NCI-H1105 treated with DMSO at 0.1 percent for 48 hours (cell line): ENCODE measurements at places on chromosomes 7 and 10.

GRCh38 chr7:149772956-149773434 is 393 bp downstream of the ZNF467 start:
- peak; percentile 26 for DNase-seq

GRCh38 chr7:31027161-31027965 is 24.7 kb upstream of the ADCYAP1R1 start:
- DNase-seq: no peak

GRCh38 chr10:27998178-27998953 is 513 bp downstream of the ODAD2 start:
- peak; percentile 52 for DNase-seq

GRCh38 chr10:31034098-31034909 is 2.6 kb upstream of the ZNF438 start:
- no peak for DNase-seq

- no peak for DNase-seq
These were observed 62.8 kb upstream of the GJD4 start for GRCh38 chr10:35542303-35542702.

DNA sequence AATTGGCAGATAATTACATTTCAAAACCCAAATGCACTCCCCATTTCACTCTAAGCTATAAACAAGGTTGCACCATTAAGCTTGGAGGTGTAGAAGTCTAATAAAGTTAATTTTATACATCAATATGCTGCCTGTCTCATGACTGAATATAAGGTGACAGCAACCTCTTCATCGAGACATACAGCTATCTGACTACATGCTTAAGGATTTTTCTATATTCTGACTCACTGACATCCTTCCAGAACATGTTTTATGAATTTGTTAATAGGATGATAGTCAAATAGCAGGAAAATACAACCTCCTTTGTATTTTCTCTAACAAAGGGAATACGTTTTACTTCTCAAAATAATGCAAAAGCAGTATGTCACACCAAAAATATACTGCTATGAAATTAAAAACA is 76.6 kb downstream of the NRBF2 start:
- no peak for DNase-seq

GRCh38 chr7:80403686-80404241 is 108.1 kb downstream of the GNAT3 start:
- DNase-seq: no peak

DNA sequence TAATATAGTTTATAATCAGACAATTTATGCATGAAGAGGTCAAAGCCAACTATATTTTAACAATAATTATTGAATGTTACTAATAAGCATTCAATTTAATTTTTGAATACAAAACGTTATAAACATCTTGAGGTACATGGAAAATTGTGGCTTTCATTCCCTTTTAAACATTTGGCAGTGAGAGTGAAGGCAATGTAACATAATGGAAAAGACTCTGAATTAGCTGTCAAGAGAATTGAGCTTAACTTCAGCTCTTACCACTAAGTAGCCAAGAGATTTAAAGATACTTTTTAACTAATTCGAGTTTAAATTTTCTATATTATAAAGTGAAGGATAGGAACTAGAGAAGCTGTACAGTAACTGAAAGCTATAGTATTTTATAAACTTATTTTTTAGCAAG is 98.6 kb downstream of the SEMA3A start:
- DNase-seq: no peak

- DNase-seq: no peak
These were observed 305.1 kb downstream of the GRID1 start for GRCh38 chr10:86061278-86062197.

GRCh38 chr10:37734971-37735370 is 122.4 kb downstream of the ZNF248 start:
- no peak for DNase-seq

GRCh38 chr10:6721480-6721879 is 141.4 kb upstream of the PRKCQ start:
- no peak for DNase-seq

DNA sequence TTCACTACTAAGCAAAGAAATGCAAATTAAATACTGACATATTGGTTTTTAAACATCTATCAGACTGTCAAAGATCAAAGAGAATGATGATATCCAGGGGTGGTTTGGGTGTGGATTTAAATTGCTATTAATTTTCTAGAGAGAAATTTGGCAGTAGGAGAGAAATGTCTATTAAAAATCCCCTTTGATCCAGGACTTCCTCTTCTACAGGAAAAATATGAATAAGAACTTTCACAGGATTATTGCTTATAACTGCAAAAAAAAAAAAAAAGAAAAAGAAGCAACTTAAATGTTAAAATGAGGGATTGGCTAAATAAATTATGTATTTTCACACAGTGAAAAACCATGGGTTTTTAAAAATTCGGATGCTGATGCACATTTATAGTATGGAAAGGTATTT is 21.0 kb downstream of the CFAP58 start:
- no peak for DNase-seq

- no peak for DNase-seq
These were observed 62.6 kb downstream of the GLI3 start for GRCh38 chr7:42174391-42174912.

GRCh38 chr10:12350167-12350872 is 973 bp downstream of the CAMK1D start:
- DNase-seq: peak; percentile 7

GRCh38 chr10:18797286-18797685 is 138.1 kb downstream of the ARL5B start:
- no peak for DNase-seq

DNA sequence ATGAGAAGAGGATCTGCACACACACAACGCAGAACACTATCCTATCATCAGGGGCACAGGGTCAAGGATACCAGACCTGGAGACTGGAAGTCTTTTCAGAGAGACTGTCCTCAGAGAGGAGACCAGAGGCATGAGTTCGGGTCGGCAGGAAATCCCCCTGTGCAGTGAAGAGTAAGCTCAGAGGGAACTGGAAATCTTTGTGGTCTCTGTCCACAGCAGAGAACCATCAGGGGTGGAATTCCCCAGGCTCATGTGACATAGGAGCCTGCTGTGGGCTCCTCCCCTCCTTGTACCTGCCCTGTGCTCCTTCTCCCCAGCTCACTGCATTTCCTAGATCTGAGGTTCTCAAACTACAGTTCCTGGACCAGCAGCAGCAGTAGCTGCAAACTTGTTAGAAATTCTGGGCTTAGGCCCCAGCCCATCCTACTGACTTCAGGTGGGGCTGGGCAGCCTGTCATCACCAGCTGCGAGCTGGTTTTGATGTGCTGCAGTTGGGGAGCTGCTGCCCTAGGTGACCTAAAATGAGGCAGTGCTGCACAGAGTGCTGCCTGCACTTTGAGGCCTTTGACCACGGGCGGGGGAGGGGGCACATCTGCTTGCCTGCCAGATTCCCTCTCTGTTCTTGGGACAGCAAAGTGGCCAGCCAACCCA is 2.4 kb downstream of the ZMIZ2 start:
- DNase-seq: no peak

- peak; percentile 25 for DNase-seq
These were observed 39.0 kb downstream of the SEM1 start for GRCh38 chr7:96670338-96671289.

DNA sequence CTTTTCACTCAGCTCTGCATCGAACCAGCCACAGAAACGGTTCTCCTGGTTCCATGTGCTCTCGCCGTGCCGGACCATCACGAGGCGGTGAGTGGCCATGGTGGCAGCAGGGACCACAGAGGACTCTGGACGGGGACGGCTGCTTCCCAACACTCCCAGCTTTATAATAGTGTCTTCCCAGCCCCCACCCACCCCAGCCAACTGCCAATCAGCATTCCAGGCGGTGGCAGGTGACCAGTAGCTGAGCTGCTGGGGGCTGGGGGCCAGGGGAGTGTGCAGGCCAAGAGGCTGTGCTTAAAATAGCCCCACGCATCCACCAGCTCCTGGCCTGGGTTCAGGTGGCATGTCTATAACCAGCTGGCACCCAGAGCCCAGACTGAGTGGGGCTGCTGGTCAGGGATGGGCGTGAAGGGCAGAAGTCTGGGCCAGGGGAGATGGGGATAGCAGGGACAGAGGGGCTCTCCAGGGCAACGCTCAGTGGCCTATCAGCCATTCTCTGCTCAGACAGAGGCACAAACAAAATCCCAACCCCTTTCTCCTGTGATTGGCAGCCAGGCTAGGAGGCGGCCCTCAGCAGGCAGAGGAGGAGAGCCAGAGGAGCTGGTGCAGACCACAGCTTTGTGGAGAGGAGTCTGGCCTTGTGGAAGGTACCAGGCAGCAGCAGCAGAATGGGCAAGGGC is at the start of gene PGAM2:
Gene PGAM2, minus strand, starts transcription at position 137 of the 680 bp plus-strand sequence. Its CDS starts 38 bp downstream, at position 99.
- peak; percentile 72 for DNase-seq

- peak; percentile 25 for DNase-seq
These were observed 590.2 kb downstream of the MAGI2 start for GRCh38 chr7:78863281-78863680.

GRCh38 chr7:106367018-106367420 is 82.2 kb upstream of the NAMPT start:
- DNase-seq: no peak

GRCh38 chr10:117480097-117480496 is 62.4 kb upstream of the EMX2 start:
- no peak for DNase-seq

- DNase-seq: peak; percentile 68
These were observed 178.2 kb downstream of the COBL start for GRCh38 chr7:51138123-51139085.

GRCh38 chr7:104442481-104442880 is 114.1 kb downstream of the LHFPL3 start:
- DNase-seq: no peak

DNA sequence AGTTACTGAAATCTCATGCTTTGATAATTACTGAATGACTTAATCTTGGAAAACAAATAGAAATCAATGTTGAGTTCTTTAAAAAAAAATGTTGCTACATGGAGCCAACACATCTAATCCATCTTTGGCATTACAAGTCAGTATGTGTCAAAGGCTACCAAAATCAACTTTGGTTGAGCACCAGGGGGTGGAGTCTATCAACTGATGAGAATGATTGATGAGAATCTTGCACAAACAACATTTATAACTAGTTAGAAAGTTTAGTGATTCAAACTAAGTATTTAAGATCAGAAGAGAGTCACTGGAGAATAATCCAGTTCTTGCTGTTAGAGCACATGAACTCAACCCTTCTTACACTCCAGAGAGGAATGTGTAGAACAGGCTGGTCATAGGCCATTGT is 70.5 kb upstream of the LRRC17 start:
- DNase-seq: no peak

DNA sequence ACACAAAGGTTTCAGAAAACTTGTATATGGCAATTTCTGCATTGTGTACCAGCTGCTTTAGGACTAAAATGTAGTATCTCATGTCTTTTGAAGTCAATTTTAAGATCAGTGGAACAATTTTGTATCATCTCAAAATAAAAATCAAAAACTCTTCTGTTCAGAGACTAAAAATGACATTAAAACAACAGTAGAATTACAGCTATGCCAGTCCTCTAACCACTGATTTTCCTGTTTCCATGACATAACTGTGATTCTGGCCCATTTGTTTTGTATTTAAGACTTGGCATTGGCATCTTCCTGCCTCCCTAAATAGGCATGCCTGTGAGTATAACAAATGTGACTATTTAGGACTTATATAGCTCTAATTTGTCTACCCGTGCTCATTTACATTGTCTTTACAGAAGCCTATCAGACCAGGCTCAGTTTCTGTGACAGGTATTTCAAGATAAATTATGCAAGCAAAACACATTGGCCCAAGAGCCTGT is 29.1 kb upstream of the VPS41 start:
- no peak for DNase-seq

DNA sequence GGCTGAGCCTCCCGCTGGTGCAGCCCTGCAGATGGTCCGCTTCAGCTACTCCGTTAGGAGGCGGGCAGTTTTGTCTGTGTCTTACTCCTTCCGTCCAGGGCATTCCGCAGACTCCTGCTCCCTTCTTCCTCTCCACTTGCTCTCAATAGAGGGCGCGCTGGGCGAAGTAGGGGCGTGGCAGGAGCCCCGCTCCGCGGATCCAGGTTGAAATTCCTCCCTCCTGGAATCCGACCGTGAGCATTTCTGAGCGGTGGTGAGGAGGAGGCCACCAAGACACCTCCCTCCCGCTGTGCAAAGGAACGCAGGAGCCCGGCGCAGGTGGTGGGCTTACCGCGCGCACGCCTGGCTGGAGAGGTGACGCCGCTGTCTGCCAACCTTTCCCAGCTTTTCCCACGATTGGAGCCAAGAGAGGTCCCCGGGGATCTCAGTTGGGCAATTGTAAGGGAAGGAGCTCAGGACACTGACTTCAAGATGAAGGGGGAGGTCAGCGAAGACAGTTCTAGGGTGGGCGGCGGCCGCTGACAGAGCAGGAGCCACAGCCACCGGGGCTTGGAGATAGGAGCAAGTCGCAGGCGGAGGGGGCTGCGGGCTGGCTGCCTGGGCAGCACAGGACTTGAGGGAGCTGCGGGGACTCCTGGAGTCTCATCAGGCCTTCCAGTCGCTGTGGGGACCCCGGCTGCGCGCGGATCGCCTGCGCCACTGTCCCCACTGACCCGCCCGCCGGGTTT is 1011.3 kb downstream of the XPNPEP1 start:
- peak; percentile 39 for DNase-seq

- DNase-seq: no peak
These were observed 24.3 kb upstream of the ST7 start for GRCh38 chr7:116929021-116929420.

- DNase-seq: peak; percentile 36
These were observed 565 bp downstream of the STRIP2 start for GRCh38 chr7:129434675-129435318.

GRCh38 chr7:136847858-136848257 is 20.6 kb upstream of the CHRM2 start:
- DNase-seq: no peak

GRCh38 chr7:18458830-18459229 is 36.7 kb upstream of the HDAC9 start:
- DNase-seq: no peak

DNA sequence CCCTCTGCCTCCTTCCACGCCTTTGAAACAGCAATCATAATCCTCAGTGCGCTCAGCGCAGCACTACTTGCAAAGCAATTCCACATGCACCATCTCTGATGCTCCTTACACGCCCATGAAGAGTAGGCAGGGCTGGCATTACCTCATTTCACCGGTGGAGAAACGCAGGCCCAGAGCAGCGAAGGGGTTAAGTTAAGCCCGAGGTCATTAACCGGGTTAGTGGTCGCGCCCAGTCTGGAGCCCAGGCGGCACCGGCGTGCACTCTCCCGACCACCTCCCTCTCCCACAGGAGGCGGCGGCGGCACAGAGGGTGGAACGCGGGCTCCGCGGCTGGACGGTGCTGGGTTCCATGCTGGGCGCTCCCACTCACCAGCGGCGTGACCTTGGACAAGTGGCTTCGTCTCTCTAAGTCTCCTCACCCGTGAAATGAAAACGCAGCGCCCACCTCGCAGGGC is 515 bp downstream of the FASTK start:
- DNase-seq: peak; percentile 7

DNA sequence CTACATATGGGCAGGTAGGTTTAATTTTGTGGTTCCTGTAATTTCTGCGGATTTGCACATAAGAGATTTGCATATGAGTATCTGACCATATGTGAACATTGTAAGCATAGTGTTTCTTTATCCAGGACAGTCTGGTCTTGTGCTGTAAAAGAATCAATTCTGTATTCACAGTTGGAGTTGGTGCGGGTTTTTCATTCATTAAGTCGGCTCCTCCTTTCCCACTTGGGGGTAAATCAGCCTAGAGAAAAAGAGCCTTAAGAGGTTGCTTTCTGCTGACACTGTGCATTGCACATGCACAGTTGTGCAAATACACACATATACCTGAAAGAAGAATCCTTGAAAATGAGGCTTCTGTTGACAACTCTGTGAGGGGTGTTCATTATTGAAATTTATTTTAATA is 6.1 kb upstream of the CYP26C1 start:
- no peak for DNase-seq
